Effector memory CD4-positive, alpha-beta T cell (primary cell): ENCODE measurements at places on chromosomes 2 and 18.

DNA sequence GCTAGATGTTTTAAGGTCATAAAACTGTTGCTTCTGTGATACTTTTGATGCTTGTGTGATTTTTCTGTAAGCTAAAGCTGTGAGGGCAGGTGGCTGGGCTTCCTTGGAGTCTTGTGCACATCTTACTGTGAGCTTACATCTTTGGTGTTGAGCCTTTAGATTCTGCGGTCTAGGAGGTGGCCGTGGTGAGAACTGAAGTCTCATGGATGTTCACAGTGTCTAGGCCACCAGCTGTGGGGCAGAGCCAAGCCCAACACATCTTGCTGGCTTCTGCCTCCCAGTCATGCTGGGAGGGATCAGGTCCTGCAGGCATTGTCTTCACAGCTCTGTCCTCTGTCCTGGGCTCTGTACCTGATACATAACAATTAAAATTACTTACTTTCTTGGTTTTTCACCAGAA is 219.7 kb upstream of the HS6ST1 start:
- no peak overlapping the region for H3K4me3 ChIP-seq
- no peaks in the 10 kb centered on the region for H3K27me3 ChIP-seq

GRCh38 chr2:97763176-97763845 is 49.9 kb downstream of the ZAP70 start:
- peaks cover 24% of the 10 kb centered on the region for H3K4me1 ChIP-seq
- no peak overlapping the region for H3K4me3 ChIP-seq
- peaks cover 38% of the 10 kb centered on the region for H3K36me3 ChIP-seq
- H3K27ac ChIP-seq: no peak overlapping the region
- H3K27me3 ChIP-seq: no peaks in the 10 kb centered on the region

- no peaks in the 10 kb centered on the region for H3K36me3 ChIP-seq
- no peaks in the 10 kb centered on the region for H3K27me3 ChIP-seq
- no peak overlapping the region for H3K27ac ChIP-seq
- no peak for DNase-seq
- no peaks in the 10 kb centered on the region for H3K4me1 ChIP-seq
Observed at GRCh38 chr2:146898083-146898482, 946.7 kb upstream of the ACVR2A start.

DNA sequence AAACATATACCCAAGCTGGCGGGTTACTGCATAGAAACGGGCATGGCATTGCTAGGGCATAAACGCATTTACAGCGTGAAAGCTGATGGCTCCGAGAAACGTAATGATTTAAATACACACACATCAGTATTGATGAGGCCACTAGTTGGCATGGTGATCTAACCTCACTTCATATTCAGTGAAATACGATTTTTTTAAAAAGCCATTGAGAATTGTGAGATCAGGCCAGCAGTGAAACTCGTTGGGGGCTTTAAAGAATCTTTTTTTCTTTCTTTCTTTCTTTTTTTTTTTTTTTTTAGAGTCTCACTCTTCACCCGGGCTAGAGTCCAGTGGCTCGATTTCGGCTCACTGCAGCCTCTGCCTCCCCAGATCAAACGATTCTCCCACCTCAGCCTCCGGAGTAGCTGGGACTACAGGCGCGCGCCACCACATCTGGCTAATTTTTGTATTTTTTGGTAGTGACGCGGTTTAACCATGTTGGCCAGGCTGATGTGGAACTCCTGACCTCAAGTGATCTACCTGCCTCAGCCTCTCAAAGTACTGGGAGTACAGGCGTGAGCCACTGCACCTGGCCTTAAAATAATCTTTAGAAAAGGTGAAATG is 2.4 kb upstream of the SMAD7 start:
- no peak for DNase-seq
- peaks cover 24% of the 10 kb centered on the region for H3K4me1 ChIP-seq
- no peaks in the 10 kb centered on the region for H3K36me3 ChIP-seq

GRCh38 chr2:151845884-151846283 is 17.7 kb upstream of the ARL5A start:
- no peaks in the 10 kb centered on the region for H3K36me3 ChIP-seq
- no peak for DNase-seq
- no peak overlapping the region for H3K4me3 ChIP-seq
- H3K27me3 ChIP-seq: no peaks in the 10 kb centered on the region
- no peak overlapping the region for H3K27ac ChIP-seq

DNA sequence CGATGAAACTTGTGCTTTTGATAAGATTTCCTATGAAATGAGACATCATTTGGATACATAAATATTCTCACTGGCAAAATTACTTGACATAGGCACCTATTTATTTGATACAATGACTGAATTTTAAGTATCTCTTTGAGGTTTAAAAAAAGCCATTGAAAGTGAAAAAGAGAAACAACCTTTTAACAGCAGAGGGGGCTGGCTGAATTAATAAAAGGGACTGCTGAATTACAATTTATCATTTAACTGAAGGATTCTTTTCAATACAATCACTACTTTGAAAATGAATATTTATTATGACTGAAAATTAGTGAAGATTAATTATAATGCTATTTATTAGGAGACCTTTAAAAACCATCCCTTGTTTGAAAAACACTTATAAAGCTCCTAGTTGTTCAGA is 335.3 kb downstream of the DLGAP1 start:
- no peak overlapping the region for H3K4me3 ChIP-seq
- DNase-seq: no peak
- H3K36me3 ChIP-seq: no peaks in the 10 kb centered on the region
- H3K27me3 ChIP-seq: no peaks in the 10 kb centered on the region
- no peaks in the 10 kb centered on the region for H3K4me1 ChIP-seq

- no peaks in the 10 kb centered on the region for H3K4me1 ChIP-seq
- H3K4me3 ChIP-seq: no peak overlapping the region
- no peaks in the 10 kb centered on the region for H3K36me3 ChIP-seq
Observed at GRCh38 chr2:160794926-160795325, 301.3 kb upstream of the RBMS1 start.

DNA sequence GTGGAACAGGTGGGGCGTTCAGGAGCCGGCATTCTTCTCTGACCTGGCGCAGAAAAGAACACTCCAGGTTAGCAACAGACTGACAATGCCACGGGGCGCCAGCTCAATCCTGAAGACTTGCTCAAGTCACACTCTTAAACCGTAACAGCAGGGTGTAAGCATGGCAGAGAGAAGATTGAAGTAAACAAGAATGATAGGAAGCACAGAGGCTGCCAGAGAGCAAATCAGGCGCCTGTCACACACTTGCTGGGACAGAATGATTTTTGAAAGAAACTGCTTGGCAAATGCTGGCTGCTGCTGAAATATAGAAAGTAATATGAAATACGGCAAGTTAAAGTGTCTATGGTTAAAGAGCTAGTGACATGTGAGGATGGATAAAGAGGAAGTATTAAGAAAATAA is 80.5 kb downstream of the MEP1B start:
- no peaks in the 10 kb centered on the region for H3K36me3 ChIP-seq
- H3K4me1 ChIP-seq: no peaks in the 10 kb centered on the region
- DNase-seq: no peak

DNA sequence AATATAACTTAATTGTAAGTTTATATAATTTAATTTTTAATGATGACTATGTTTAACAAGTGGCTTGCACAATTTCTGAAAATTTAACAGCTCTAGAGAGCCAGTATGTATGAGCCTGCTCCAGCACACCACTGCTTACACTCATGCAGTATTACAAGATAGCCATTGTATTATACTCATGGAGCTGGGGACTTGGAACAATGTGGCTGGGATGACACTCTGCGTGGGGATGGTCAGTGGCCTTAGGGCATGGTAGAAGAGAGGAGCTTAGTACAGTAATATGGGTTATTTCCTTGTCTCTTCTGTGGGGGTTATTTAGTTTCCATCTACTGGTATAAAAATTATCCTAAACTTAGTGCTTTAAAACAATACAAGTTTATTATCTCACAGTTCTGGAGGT is 105.1 kb upstream of the STON1 start:
- no peaks in the 10 kb centered on the region for H3K36me3 ChIP-seq
- H3K4me1 ChIP-seq: peaks cover 4% of the 10 kb centered on the region
- no peaks in the 10 kb centered on the region for H3K27me3 ChIP-seq
- DNase-seq: no peak
- H3K27ac ChIP-seq: no peak overlapping the region

DNA sequence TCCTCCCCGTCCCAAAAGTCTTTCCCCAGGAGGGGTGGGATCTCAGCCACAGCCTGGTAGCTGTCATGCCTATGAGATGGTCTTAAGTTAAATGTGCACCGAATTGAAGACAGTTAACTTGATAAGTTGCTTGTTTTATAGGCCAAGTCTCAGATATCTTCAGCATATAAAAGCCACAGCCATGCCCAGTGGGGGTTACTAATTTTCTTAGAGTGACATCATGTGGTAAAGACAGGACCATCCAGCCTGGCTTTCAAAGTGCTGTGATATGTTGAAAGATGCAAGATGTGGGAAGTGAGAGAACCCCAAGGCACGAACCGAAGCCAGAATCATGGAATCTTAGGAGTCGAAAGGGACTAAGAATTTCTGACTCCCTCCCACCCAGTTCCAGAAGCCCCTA is 42.1 kb upstream of the FAM124B start:
- H3K27ac ChIP-seq: no peak overlapping the region
- H3K4me1 ChIP-seq: peaks cover 7% of the 10 kb centered on the region
- H3K4me3 ChIP-seq: no peak overlapping the region
- peaks cover 7% of the 10 kb centered on the region for H3K27me3 ChIP-seq
- DNase-seq: no peak
- no peaks in the 10 kb centered on the region for H3K36me3 ChIP-seq

- no peaks in the 10 kb centered on the region for H3K36me3 ChIP-seq
- no peaks in the 10 kb centered on the region for H3K4me1 ChIP-seq
- no peaks in the 10 kb centered on the region for H3K27me3 ChIP-seq
- DNase-seq: no peak
- H3K4me3 ChIP-seq: no peak overlapping the region
- no peak overlapping the region for H3K27ac ChIP-seq
Observed at GRCh38 chr2:228657807-228658402, 476.4 kb upstream of the SPHKAP start.

- H3K27me3 ChIP-seq: no peaks in the 10 kb centered on the region
- H3K4me1 ChIP-seq: no peaks in the 10 kb centered on the region
- H3K4me3 ChIP-seq: no peak overlapping the region
Observed at GRCh38 chr2:80114812-80115211, 189.7 kb downstream of the LRRTM1 start.

DNA sequence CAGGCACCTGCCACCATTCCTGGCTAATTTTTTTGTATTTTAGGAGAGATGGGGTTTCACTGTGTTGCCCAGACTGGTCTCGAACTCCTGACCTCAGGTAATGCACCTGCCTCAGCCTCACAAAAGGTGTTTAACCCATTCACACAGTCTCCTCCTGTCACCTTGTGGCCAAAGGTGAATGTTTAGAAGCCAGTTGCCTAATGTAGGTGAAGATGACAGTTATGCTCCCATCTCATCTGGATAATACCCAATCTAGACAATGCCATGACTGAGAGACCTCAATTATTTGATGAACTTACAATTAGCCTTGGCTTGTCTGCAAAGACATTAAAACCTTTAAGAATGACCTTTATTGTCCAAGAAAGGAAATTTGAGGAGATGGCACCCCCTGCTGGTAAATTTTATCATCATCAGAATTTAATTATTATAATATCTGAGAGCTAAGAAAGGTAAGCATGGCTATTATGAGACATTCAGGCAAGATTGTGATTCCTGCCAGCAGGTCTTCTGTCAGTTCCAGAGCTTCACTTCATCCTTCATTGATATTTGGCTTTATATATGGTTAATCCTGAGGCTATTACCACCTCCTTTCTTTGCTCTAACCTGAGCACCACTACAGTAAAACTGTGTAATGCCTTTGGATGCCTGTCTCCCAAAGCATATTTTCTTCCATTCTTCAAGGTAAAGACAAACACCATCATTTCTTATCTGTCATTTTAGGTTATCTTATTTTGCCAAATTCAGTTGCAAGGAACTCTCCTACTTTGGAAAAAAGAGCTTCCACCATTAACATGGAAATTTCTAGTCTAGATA is 117.6 kb downstream of the FAM124B start:
- no peaks in the 10 kb centered on the region for H3K4me1 ChIP-seq
- no peaks in the 10 kb centered on the region for H3K36me3 ChIP-seq
- H3K27me3 ChIP-seq: peaks cover 3% of the 10 kb centered on the region
- no peak overlapping the region for H3K4me3 ChIP-seq
- no peak overlapping the region for H3K27ac ChIP-seq
- DNase-seq: no peak

GRCh38 chr2:170974304-170974993 is 45.4 kb downstream of the GORASP2 start:
- H3K36me3 ChIP-seq: no peaks in the 10 kb centered on the region
- H3K4me1 ChIP-seq: peaks cover 10% of the 10 kb centered on the region
- H3K27ac ChIP-seq: no peak overlapping the region
- peak overlapping the region; percentile 87 for H3K4me3 ChIP-seq
- no peak for DNase-seq

- H3K4me3 ChIP-seq: no peak overlapping the region
- DNase-seq: no peak
- no peak overlapping the region for H3K27ac ChIP-seq
- no peaks in the 10 kb centered on the region for H3K27me3 ChIP-seq
- peaks cover 31% of the 10 kb centered on the region for H3K4me1 ChIP-seq
- H3K36me3 ChIP-seq: no peaks in the 10 kb centered on the region
Observed at GRCh38 chr2:157466764-157467163, 22.9 kb upstream of the CYTIP start.

GRCh38 chr18:74597034-74597661 is 522 bp upstream of the ZNF407 start:
- peaks cover 20% of the 10 kb centered on the region for H3K36me3 ChIP-seq
- peak; percentile 43 for DNase-seq
- no peaks in the 10 kb centered on the region for H3K27me3 ChIP-seq
- H3K4me1 ChIP-seq: peaks cover 21% of the 10 kb centered on the region
- H3K27ac ChIP-seq: peak overlapping the region; percentile 99

DNA sequence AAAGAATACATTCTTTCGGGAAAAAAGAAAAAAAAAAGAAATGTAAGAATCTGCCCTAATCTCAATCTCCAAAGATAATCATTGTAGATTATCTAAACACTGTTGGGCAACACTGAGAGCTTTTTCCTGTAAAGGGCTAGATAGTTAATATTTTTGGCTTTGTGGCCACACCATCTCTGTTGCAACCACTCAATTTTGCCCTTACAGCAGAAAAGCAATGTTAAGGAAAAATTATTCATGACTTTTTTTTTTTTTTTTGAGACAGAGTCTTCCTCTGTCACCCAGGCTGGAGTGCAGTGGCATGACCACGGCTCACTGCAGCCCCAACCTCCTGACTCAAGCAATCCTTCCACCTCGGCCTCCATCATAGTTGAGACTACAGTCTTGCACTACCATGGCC is 17.3 kb upstream of the FZD5 start:
- H3K36me3 ChIP-seq: no peaks in the 10 kb centered on the region
- DNase-seq: no peak
- no peaks in the 10 kb centered on the region for H3K4me1 ChIP-seq
- H3K27me3 ChIP-seq: no peaks in the 10 kb centered on the region
- no peak overlapping the region for H3K27ac ChIP-seq
